Inflammatory macrophage (primary cell): ENCODE measurements at places on chromosomes 16 and 17.

- no peak for DNase-seq
Measured at GRCh38 chr17:71656964-71657858, 463.6 kb upstream of the SOX9 start.

- peak; percentile 65 for DNase-seq
Measured at GRCh38 chr17:45149669-45150664, 1.7 kb downstream of the HEXIM1 start.

DNA sequence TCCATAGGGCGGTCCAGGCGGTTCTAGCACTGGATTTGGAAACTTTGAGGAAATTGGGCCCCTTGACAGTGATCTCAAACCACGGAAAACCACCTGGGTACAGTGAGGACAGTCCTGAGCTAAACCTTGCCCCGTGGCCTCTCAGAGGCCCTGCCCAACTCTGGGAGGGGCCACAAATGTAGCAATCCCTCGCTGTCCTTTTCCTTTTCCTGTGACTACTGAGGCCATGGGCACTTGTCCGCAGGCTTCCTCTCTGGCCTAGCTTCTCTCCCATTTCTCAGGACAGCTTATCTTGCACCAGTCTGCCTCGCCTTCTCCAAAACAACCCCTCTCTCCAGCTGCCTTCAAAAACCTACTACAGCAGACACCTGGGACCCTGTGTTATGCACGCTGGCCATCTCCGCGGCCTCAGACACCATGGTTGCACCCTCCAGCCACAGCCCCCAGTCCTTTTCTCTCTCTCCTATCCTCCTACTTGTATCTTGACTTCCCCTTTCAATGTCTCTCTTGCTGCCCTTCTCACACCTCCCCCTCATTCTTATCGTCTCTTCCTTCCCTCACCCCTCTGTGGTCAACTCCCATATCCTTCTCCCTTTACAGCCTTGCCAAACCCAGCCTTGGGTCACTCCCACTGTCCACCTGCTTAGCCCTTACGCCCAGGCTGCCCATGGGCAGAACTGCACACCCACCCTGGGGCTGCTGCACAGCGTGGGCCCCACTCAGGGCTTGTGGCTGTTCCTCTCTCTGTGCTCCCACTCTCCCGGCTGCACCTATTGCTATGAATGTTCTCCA lies 7.6 kb downstream of the SCPEP1 start:
- DNase-seq, result peak; percentile 77

DNA sequence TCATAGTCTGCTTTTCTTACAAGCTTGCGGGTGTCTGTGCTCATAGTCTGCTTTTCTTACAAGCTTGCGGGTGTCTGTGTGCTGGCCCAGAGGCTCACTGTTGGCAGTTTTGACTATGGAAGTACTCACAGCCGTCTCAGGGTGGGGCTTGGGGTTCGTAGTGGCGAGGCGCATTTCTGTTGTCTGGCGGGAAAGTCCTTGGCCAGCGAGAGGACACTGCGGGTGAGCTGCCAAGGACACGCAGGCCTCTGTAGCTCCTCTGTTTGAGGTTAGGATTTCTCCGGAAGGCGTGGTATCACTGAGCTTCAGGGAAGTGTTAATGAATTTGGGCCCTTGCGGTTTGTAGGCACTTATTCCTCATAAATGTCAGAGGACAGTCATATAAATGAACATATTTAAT lies 13.5 kb downstream of the TBCD start:
- no peak for DNase-seq

- no peak for DNase-seq
Measured at GRCh38 chr17:17309356-17309755, 6.2 kb downstream of the NT5M start.

DNA sequence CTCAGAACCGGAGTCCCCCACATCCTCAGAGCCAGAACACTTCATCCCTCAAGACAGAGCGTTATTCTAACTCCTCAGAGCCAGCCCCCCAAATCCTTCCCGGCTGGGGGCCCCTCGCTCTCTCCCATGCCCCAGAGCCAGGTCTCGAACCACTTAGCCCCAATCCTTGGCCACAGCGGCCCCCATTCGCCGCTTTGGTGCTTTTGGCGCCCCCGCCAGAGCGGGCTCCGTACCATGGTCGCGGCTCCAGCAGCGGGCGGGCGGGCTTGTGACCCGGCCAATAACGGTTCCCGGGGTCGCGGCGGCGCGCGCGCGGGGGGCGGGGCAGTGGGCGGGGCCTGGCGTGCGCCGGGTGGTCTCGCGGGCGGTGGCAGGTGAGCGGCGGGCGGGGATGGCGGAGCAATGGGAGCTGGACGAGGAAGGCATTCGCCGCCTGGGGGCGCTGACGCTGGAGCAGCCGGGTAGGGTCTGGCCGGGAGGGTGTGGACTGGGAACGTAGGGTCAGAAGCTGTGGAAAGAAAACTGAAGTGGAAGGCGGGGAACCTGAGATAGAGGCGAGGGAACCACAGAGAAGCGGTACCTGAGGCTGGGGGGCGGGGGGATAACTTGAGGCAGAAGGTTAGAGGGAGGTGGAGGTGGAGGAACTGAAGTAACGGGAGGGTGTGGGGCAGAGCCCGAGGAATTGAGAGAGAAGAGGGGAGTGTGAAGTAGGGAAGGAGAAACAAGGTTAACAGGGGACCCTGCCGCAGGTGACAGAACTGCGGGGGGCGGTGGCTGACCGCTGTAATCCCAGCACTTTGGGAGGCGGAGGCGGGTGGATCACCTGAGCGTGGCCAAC lies at the start of the genes KCTD19 and LRRC36:
Gene KCTD19 (minus strand): TSS at position 270 of the 838 bp plus-strand sequence. CDS start 34 bp downstream, at position 236.
Gene LRRC36 (plus strand): TSS at position 344 of the 838 bp plus-strand sequence. CDS start 48 bp downstream, at position 392.
- DNase-seq, result peak; percentile 15
